NCI-H187 treated with DMSO at 0.1 percent for 48 hours (cell line): ENCODE measurements at places on chromosomes 2 and 18.

- no peak for DNase-seq
These were observed 12.6 kb downstream of the CLEC4F start for GRCh38 chr2:70807828-70808118.

DNA sequence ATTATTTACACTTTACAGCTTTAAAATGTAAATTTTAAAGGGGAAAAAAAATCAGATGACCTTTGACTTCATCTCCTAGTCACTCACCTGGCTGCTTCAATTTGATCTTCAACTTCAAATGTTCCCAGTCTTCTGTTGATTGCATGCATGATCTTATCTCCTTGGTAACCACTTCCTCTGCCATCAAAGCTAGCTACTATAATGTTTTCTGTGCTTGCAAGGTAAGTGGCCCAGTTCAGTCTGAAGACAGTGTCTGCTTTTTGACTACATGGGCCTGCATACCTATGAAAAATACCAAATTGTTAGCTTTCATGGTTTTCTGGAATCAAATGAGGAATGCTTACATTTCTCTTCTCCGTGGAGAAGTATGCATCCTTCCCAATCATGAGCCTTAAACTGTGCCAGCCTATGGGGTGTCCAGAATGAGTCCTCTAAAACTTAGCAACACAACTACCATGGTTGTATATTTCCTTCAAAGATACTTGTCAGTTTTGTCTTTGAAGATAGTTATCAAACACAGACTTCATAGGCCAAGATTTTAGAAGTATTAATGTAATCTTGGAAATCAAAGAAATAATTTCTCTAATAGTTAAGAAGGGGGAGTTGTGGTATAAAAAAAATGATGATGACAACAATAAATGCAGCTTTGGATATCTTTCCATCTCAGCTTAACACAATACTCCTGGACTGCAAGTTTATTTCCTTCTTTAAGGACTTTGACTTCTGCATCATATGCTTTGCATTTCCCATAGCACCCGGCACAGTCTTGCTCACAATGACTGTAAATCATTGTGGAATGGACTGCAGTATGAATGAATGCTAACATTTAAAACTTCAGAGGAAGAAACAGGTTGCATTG lies 62.1 kb downstream of the DPP4 start:
- DNase-seq = no peak

DNA sequence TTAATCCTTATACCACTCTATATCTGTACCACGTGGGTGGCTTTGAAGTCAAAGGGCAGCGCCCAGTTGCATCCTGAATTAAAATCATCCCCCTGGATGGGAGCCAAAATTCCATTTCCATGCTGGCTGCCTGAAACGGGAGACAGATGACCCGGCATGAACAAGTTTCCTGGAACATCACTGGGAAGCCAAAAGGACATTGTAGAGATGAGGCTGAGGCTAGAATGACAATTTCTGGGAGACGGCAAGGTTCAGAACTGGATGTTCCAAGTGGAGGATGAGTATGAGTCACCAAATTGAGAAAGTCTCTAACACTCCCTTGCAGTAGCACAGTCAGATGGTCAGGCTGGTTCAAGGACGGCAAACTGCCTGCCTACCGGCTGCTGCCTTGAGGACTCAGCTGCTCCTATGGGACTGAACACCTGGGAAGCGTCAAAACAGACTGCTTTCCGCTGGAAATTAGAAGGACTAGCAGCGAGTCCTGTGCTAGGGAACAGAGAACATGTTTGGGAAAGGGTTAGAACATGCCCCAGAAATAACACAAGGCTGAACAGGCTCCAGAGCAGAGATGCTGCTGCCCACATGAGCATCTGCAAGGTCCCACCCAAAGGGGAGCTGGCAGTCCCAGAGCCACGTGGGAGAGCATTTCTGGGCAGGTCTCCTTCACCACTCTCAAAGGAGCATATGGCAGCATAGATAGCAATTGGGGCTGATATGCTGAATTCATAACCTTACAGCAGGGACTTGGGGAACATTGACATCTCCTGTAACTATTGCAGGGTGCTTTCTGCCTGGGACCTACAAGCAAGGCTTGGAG lies 32.0 kb downstream of the YPEL5 start:
- DNase-seq = no peak

- DNase-seq = no peak
These were observed 9.3 kb upstream of the NMS start for GRCh38 chr2:100460904-100461530.

DNA sequence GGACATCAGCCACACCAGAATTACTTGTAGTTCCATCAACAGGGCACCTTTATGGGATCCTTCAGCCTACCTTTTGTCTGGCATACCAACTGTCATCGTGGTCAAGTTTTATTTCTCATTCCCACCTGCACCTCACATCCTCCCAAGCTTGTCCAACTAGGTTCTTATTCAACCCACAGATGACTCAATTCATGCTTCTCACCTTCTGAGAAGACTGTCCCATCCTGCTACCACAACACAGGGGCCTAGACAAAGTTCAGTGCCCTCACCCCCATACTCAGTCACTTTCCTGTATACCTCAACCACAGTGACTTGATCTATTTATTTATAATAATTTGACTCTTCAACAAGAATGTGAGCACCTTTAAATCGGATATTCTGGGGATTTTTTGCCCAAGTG lies 114.4 kb upstream of the ACVR1C start:
- no peak for DNase-seq

- no peak for DNase-seq
These were observed 391.9 kb downstream of the TMEM182 start for GRCh38 chr2:103153580-103154284.

- DNase-seq = no peak
These were observed 25.9 kb downstream of the MBD5 start for GRCh38 chr2:148046802-148047201.

DNA sequence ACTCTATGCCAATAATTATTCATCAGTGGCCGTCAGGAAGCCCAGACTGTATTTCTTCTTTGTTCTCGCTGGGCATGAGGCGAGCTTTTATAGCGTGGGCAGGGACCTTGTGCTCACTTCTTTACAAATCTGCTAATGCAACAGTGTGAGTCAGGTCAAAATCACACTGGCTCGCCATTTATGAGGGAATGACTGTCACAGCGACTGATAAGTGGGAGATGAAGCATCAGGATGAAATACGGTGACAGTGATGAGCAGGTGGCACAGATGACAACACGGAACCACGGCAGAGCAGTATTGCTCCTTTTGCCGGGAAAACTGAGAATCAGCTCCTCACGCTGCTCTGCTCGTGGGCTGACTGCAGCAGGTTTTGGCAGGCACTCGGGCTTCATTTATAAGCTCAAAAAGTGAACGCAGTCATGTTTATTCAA lies 20.5 kb downstream of the TYMS start:
- no peak for DNase-seq

- no peak for DNase-seq
These were observed 597.2 kb upstream of the ZEB2 start for GRCh38 chr2:145116834-145117725.

- DNase-seq = no peak
These were observed 2.7 kb upstream of the DCC start for GRCh38 chr18:52337276-52337675.

- no peak for DNase-seq
These were observed 285.1 kb downstream of the TNS1 start for GRCh38 chr2:217717646-217718045.

GRCh38 chr2:172655091-172655837 lies 80.4 kb upstream of the RAPGEF4 start:
- DNase-seq = no peak

GRCh38 chr2:11387100-11387390 lies 42.6 kb upstream of the ROCK2 start:
- no peak for DNase-seq

DNA sequence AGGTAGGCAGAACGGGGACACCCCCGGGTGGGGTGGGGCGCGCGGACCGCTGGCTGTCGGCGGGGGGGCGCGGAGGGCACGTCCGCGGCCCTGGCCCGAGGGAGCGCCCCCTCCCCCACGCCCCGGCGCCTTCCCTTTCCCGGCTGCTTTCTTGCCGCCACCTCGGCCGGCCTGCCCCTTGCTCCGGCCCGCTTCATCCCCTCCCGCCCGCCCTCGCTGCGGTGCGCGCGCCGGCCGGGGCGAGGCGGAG lies 443 bp downstream of the VAPA start:
- DNase-seq = no peak

GRCh38 chr2:230869914-230870543 lies 5.3 kb downstream of the ITM2C start:
- no peak for DNase-seq

DNA sequence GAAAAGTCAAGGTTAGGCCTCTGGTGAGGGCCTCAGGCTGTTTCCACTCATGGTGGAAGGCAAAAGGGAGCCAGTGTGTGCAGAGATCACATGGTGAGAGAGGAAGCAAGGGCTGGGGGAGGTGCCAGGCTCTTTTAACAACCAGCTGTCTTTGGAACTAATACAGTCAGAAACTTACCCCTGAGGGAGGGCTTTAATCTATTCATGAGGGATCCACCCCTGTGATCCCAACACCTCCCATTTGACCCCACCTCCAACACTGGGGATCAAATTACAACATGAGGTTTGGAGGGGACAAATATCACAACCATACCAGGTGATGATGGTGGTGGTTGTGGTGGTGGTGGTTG lies 10.9 kb downstream of the POLI start:
- DNase-seq = no peak

DNA sequence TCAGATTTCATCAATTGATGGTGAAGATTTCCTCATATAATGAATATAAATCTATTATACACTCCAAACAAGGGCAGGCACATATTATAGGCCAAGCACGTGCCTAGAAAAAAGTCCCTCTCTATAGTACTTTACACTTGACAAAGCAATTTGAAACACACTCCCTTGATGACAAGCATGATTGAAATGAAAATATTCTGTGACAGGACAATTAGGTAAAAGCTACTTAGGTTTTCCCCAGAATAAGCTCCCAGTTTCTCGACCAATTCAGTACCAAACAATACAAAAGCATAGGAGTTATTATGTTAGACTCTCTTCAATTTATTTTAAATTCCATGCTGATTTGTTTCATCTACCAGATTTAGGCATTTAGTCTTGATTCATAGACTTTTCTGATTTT lies 47.7 kb downstream of the CCDC68 start:
- no peak for DNase-seq

DNA sequence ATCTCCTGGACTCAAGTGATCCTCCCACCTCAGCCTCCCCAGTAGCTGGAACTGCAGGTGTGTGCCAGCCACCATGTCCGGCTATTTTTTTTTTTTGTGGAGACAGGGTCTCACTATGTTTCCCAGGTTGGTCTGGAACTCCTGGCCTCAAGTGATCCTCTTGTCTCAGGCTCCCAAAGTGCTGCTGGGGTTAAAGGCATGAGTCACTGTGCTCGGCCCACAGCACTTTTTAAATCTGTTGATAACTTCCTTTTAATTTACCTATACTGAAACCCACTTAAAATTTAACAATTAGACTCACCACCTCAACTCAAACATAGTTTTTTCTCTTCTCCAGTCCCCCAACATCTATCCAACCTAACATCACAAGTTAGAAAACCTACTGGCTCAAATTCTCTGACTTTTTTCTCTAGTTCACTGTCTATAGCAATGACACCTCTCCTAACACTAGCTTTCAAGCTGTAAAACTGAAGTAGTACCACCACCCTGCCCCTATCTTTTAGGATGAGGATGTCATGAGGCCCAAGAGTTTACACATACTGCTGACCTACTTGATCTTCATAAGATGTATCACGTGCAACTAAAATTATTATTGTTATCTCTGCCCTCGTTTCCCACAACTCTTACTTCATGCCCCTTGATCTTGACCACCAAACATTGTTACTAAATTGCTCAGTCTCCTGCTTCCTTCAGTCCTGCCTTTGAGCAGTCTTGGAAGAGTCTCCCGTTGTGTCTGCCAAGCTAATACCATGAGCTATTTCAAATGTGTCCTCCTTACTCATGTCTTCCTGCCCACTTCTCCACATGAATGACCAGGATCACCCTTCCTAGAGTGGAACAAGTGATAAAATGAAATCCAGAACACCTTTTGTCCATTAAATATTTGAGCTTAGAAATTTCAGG lies 142.3 kb upstream of the ZFP36L2 start:
- no peak for DNase-seq

- DNase-seq = no peak
These were observed 51.7 kb downstream of the AGAP1 start for GRCh38 chr2:235545339-235546150.

- no peak for DNase-seq
These were observed 5.9 kb downstream of the LMAN2L start for GRCh38 chr2:96733931-96734330.

DNA sequence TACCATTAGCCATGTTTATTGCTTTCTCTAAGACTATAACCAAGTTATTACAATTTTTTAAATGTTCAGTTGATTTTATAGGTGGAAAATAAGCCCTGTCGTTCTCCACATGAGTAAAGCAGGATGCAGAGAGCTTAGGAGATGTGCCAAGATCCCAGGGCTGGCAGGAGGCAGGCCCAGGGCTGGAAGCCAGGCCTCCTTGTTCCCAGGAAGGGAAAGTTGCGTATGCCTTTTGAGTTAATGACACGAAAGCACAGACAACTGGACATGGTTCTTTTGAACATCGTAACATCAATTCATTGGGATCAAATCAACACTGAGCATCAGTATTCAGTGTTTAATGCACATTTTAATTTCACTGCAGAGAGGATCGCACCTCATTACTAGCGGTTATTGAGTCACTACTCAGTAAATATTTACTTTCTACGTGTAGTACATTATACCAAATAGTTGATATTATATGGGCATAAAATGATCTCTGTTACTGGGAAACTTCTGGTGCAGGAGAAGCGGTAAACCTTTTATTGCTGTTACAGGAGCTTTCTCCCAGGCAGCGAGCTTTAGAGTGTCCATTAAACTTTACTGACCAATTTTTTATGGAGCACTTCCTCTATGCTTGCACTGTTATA lies 60.0 kb downstream of the RNF144A start:
- DNase-seq = no peak

DNA sequence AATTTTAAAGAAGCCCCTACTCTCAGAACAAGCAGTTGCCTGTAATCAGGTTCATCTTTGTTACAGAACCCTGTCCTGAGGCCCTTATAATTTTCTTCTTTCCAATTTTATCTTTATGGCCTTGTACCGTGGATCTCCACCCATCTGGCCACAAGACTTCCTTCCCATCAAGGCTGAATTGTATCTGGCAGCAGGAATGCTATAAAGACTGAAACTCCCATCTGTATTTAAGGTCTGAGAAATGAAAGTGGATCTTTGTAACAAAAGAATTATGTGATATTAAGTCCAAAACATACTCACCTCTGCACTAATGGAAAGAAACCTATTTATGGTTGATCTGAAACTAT lies 91.8 kb downstream of the METTL8 start:
- DNase-seq = no peak

GRCh38 chr18:12059334-12060181 lies 34.1 kb upstream of the ANKRD62 start:
- DNase-seq = no peak
